Stimulated activated CD4-positive, alpha-beta T cell treated with anti-CD3 and anti-CD28 coated beads, Interleukin-4, amount 100 ng/mL, for 48 hours (primary cell): ENCODE measurements at places on chromosomes 2 and 18.

GRCh38 chr18:48689548-48689947, 150.7 kb downstream of the CTIF start:
- no peak for DNase-seq

DNA sequence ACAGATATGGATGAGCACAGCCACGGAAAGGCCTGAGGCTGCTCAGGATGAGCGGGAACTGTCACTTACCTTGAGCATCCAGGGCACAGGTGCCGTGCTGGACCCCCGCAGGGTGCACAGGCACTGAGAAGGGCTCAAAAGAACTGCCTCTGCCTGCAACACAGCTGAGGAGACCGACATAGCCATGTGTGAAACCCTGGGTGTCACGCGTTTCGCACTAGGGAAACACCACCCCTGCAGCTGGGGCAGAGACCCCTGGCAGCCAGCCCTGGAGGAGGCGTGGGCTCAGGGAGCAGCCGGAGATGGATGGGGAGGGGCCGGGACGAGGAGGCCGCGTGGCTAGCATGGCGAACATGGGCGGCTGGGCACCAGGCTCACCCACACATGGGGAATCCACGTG, 228.9 kb downstream of the EIPR1 start:
- DNase-seq: no peak

- DNase-seq: no peak
Measured at GRCh38 chr18:41938445-41938844, 16.6 kb upstream of the PIK3C3 start.

DNA sequence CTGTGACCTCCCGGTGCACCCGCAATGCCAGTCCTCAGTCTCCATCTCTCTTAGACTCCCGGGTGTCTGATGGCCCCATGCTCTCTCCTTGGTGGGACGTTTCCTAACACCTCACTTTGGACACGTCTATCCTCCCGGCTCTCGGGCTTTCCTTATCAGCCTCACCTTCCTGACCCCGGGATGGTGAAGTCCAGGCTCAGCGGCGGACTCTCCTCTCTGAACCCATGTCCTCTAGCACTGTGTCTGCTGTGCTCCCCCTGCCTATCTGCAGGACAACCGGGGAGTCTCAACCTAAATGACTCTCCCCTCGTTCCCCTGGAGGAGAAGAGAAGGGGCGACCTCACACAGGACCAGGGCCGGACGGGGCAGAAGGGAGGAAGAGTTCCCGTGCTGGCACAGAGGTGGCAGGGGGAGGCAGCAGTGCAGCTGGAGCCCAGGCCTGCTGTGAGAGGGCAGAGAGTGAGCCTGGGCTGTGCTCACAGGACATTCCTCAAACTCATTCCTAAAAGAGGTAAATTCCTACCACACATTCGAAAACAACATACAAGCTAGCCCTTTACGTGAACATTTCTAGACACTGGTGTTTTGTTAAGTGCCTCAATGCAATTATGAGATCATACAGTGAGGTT, 41.9 kb downstream of the MBP start:
- DNase-seq: no peak

- no peak for DNase-seq
Measured at GRCh38 chr2:69141061-69141460, 128.1 kb downstream of the ANTXR1 start.

GRCh38 chr2:119230219-119231185, 6.9 kb downstream of the STEAP3 start:
- no peak for DNase-seq
